ENCODE measurements at places on chromosomes 3 and 15.

- DNase-seq: no peak
Measured at GRCh38 chr15:90929246-90930019, 2.9 kb downstream of the HDDC3 start.

DNA sequence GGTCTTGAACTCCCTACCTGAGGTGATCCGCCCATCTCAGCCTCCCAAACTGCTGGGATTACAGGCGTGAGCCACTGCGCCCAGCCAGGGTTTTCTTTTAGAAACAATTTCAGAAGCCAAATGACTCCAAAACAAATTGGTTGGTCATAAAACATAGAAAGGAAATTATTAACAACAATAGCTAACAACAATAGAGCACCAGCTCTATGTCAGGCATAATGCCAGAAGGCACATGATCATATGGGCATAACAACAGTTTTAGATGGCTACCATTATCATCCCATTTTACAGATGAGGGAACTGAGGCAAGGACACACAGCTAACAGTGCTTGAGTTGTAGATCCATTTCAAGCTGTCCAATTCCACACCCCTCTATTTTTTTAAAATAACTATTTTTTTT is 22.2 kb upstream of the RAF1 start:
- DNase-seq: no peak

- DNase-seq: no peak
Measured at GRCh38 chr3:156148946-156149381, 28.6 kb downstream of the KCNAB1 start.

DNA sequence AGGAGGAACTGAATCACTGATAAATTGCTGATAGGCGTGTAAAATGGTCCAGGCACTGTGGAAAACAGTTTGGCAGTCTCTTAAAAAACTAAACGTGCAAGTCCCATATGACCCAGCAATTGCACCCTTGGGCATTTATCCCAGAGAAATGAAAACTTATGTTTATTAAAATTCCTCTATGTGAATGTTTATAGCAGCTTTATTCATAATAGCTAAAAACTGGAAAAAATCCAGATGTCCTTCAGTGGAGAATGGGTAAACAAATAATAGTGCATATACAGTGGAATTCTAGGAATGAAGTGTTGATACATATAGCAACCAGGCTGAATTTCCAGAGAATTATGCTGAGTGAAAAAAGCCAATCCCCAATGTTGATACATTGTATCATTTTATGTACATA is 482.2 kb upstream of the PDZRN3 start:
- DNase-seq: no peak

GRCh38 chr3:31465999-31466398 is 66.7 kb upstream of the STT3B start:
- no peak for DNase-seq

- DNase-seq: no peak
Measured at GRCh38 chr3:26657348-26657976, 34.9 kb downstream of the LRRC3B start.

GRCh38 chr3:190008432-190008831 is 112.3 kb downstream of the P3H2 start:
- DNase-seq: no peak

- DNase-seq: peak; percentile 30
Measured at GRCh38 chr15:92714477-92715401, 59.2 kb upstream of the FAM174B start.

DNA sequence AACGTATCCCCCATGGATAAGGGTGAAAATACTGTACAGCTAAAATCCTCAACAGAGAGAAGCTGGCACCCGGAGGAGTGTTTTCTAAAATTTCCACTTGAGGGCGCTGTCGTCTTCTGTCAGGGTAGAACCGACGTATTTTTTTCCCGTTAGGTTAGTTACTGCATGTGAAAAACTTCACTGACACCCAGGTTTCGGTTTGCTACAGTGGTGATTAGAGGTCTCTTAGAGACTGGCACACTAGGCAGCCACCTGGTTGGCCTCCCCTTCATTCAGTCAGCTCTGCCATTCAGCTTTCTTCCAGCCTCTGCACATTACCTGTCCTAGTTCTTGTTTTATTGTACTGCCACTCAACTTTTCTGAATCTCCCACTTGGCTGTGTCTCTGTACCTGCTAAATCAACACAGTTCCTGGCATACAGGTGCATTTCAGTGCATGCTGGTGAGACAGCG is 18.4 kb downstream of the CCK start:
- DNase-seq: no peak

DNA sequence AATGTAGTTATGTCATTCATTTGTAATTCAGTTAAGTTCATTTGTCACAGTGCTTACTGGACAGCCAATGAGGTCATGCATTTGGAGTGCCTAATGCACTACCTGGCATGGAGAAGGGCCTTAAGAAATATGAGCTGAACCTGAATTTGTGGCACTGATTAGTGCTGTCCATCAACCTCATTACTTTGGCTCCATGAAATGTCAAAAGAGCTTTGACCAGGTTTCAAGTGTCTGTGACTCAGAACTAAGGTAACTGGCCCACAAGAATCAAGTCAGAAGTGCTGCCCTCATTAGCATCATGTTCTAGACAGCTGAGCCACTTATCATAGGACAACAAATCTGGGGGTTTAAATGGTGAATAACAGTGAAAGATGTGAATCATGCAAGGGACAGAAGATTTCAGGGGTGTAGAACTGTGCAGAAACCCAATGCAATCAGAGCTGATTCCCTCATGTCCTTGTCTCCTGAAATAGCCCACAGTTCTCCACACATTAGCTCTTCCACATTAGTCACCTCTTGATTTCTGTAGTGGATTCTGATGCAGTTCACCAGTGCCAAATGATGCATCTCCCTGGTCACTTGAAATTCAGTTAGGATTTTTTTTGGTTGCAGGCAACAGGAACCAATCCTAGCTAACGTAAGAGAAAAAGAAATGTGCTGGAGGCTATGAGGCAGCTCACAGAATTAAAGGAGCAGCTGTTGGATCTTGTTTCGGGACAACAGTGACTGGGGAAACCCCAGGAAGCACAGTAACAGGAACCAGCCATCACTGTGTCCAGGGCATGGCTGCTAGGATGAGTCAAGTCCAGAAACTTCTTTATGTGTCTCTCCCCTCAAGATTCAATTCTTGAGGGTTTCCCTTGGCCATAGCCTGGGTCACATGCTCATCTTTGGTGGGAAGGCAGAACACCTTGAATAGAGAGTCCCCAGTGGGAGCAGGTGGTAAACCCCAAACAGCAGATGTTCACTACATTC is 38.7 kb downstream of the CHST2 start:
- DNase-seq: no peak

GRCh38 chr3:47013231-47013630 is 33.8 kb downstream of the NBEAL2 start:
- no peak for DNase-seq

DNA sequence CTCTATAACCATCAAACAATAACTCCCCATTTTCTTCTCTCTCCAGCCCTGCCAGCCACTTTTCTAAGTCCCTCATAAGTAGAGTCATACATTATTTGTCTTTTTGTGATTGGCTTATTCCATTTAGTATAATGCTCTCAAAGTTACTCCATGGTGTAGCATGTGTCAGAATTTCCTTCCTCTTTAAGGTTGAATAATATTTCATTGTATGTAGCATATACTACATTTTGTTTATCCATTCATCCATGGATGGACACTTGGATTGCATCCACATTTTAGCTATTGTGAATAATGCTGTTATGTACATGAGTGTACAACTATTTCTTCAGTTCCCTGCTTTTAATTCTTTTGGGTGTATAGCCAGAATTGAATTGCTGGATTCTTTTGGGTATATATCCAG is 138.4 kb downstream of the ATG7 start:
- DNase-seq: no peak

DNA sequence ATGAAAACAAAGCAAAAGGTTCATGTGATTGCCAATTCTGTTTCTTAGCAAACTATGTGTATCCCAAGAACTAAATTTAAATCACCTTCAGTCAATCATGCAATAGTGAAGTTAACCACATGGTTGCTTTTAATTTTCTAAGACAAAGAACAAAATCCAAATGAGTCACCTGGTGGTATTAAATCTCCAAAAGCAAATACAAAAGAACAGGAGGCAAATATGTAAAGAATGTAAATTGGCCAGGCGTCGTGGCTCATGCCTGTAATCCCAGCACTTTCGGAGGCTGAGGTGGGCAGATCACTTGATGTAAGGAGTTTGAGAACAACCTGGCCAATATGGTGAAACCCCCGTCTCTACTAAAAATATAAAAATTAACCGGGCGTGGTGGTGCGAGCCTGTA is 54.2 kb upstream of the PIK3R4 start:
- no peak for DNase-seq

GRCh38 chr15:65512807-65513416 is 4.6 kb downstream of the DPP8 start:
- no peak for DNase-seq

DNA sequence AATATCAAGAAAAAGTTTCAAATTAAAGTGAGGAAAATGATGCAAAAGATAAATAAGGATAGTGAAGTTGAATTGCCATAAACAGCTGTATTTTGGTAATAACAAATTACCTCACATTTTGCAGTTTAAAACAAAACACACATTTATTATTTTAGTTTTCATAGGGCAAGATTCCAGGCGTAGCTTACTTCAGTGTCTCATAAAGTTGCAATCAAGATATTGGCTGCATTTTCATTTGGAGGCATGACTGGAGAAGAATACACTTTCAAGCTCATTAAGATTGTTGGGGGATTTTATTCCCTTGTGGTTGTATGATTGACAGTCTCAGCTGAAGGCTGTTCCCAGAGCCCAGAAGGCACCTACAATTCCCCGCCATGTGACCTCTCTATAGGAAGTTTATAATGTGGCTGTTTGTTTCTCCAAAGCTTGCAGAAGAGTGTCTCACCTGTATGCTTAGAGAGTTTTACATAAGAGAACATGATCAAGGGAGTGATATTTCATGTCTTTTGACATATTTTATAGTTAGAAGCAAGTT is 151.4 kb downstream of the OTOL1 start:
- DNase-seq: no peak

DNA sequence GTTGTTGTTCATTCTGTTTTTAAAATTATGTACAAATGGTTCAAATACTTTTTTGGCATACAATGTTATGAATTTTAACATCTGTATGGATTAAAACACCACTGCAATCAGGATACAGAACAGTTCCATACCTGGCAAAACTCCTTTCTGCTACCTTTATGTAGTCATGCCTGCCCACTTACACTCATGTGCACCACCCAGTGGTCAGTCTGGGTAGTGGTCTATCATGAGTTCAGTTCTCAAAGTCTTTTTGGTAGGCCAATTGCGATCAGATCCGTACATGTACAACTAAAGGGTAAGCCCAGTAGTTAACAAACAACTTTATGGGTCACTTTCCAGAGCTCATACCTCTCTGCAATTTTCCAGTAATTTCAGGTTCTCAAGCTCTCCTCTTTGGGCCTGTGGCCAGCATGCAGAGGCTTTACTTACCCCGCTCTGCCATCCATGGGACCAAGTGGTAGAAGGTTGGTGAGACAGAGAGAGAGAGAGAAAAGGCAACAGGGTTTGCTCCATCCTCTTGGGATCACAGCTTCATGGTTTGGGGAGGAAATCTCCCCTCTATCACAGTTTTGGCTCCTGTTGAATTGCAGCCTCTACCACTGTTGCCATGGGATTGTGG is 63.9 kb upstream of the FAM98B start:
- no peak for DNase-seq

DNA sequence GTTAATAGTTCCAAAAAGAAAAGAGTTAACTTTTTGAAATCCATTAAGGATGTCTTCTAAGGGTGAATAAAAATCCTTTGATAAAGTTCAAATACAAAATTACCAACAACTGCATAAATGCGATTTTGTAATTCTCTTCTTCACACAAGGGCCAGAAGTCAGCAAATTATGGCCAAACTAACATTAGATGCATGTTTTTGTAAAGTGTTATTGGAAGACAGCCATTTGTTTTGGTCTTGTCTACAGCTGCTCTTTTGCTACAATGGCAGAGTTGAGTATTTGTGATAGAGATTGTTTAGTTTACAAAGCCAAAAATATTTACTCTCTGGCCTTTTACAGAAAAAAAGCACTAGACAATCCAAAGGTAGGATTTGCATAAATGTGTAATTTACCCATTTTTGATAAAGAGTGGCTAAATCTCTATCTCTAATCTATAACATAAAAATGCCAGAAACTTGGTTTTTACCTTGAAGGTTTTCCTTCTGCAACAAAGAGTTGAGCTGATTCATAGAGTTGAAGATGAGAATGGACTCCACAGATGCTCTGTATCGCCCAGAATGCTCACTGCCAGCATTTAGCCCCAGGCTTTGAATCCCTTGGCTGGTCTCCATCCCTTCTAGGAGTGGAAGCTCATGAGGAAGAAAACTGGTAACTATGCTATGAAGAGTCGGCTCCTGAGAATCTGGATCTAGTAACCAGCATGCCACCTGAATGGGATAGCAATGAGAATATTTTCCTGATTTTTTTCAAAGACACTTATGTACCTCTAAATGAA is 64.5 kb downstream of the POLQ start:
- peak; percentile 17 for DNase-seq

DNA sequence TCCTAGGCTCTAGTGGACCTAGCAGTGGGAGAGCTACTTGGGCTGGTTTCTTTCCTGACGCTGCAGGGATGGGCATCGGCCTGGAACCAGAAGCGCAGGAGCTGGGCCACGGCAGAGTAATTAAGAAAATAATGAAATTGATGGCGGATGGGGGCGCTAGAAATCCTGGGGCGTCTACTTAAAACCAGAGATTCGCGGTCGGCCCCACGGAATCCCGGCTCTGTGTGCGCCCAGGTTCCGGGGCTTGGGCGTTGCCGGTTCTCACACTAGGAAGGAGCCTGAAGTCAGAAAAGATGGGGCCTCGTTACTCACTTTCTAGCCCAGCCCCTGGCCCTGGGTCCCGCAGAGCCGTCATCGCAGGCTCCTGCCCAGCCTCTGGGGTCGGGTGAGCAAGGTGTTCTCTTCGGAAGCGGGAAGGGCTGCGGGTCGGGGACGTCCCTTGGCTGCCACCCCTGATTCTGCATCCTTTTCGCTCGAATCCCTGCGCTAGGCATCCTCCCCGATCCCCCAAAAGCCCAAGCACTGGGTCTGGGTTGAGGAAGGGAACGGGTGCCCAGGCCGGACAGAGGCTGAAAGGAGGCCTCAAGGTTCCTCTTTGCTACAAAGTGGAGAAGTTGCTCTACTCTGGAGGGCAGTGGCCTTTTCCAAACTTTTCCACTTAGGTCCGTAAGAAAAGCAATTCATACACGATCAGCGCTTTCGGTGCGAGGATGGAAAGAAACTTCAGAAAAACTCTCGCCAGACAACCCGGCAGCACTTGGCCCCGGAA is 6.1 kb downstream of the SOX14 start:
- no peak for DNase-seq

DNA sequence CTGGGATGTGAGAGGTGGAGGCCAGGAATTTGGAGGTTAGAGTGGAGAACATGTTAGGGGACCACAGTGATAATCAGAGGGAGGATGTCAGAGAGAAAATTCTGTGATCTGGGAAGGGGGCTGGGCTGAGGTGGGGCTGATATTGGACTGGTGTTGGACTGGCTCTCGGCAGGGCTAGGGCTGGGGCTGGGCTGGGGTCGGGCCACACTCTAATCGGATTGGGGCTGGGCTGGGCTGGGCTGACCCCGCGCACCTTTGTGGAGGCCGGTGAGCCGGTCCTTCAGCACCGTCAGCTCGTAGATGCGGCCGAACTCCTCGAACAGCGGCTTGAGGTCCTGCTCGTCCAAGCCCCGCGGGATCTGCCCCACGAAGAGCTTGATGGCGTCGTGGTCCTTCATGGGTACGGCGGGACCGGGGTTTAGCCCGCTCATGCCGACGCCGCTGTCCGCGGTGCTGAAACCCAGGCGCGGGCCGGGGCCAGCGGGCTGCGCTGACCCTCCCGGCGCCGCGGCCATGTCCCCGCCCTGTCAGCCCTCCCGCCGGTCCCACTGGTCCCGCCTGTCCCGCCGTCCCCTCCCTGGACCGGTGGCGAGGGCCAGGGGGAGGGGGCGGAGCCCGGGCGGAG is 485 bp downstream of the CELF6 start:
- no peak for DNase-seq
